ENCODE measurements at places on chromosomes 5 and 9. TPM values are rescaled to one million over a fixed set of nuclear protein-coding genes. Genes with fewer than 3 reads are reported as not detected.

DNA sequence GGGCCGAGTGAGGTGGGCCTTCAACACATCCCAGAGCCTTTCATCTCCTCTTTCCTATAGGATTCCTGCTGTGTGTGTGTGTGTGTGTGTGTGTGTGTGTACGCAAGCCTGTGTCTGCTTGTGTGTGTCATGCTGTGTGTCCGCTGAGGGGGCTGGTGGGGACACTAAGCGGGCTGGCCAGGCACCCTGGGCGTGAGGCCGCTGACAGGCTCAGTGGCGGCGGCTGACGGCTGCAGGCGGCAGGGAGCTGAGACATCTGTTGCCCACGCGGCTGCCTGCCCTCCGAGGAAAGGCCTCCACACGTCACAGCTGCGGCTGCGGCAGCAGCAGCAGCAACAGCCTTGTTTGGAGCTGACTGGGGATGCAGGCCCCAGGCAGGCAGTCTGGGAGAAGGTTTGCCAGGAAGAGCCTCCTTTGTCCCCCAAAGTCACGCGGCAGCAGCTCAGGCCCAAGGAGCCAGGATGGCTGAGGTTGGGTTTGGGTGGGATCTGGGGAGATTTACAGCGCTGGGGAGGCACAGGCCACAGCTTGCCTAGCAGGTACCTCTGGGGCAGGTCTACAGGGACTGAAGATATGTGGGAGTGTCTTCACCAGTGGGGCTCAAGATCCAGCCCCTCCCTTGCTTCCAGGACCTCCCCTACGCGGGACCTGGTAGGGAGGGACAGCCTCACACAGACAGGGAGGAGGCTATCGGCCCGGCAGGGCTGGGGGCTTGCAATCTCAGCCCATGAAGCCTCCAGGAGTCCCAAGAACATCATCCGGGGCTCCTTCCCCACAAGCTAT, 1.8 kb downstream of the PDLIM4 start:
- H3K27ac ChIP-seq: no peak overlapping the region
- peaks cover 9% of the 10 kb centered on the region for H3K4me1 ChIP-seq
- no peak for DNase-seq
- H3K36me3 ChIP-seq: no peaks in the 10 kb centered on the region
- no peak overlapping the region for H3K4me3 ChIP-seq

DNA sequence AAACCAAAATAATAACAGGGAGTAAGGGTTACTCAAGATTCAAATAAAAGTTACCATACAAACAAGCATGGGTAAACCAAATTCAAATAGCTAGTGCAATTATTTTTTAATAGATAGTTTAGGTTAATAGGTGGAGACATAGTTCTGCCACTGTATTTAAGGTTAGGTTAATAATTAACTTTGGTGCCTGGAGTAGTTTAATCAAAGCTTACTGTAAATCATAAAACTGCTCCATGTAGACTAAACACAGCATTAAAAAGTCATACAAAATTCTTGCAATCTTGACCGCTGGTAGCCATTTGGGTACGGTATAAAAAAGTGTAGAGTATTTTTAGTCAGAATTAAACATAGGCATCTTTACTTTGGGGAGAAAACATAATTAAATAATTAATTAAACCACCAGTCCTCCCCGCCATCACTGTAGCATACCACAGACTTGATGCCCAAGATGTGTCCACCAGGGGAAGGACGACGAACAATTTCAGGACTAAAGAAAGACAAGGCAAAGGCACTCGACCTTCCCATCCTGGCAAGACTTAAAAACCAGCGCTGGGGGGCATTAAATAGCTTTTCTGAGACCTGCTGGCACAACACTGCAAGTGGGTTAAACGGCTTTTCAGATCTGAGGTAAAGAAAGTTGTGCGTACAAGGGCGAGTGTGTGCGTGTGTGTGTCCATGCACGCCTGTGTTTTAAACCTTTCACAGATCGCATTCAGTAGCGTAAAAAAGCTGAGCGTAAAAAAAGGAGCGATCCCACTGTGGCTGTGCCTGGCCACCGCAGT, 2.9 kb downstream of the SEMA6A start:
- peaks cover 49% of the 10 kb centered on the region for H3K27me3 ChIP-seq
- H3K36me3 ChIP-seq: no peaks in the 10 kb centered on the region
- DNase-seq: no peak
- H3K4me1 ChIP-seq: peaks cover 42% of the 10 kb centered on the region
- no peak overlapping the region for H3K27ac ChIP-seq
- H3K4me3 ChIP-seq: no peak overlapping the region

DNA sequence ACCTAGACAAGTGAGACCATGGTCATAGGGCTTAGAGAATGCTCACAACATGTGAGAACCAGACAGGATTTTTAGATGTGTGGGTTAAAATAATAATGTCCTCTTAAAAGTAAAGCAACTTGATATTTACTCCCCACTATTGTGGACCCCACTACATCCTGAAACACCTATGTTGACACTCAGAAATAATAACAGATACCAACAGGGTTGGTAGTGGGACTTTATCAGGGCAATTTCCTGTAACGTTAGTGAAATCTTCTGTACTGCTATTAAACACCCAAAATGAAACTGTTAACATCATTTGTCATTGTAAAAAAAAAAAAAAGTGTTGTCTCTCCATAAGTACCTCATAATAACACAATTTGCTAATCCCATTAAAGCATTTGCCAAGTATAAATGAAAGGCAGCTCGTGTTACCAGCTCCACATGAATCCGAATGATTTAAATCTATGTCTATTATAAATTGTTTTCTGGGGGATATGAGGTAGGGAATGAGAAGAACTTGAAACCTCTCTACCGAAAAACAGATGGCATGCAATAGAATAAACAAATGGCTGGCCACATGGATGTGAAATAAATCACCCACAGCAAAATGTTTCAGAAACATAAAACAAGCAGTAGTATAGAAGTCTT, 285.9 kb downstream of the ARHGEF28 start:
- no peaks in the 10 kb centered on the region for H3K36me3 ChIP-seq
- no peak overlapping the region for H3K27ac ChIP-seq
- no peaks in the 10 kb centered on the region for H3K27me3 ChIP-seq
- H3K4me3 ChIP-seq: no peak overlapping the region

GRCh38 chr5:59562756-59563389, 330.7 kb downstream of the PDE4D start:
- H3K27ac ChIP-seq: peak overlapping the region; percentile 97
- peaks cover 57% of the 10 kb centered on the region for H3K4me1 ChIP-seq
- peak; percentile 91 for DNase-seq
- no peaks in the 10 kb centered on the region for H3K36me3 ChIP-seq

- H3K4me3 ChIP-seq: no peak overlapping the region
- no peaks in the 10 kb centered on the region for H3K27me3 ChIP-seq
- H3K4me1 ChIP-seq: no peaks in the 10 kb centered on the region
- no peak overlapping the region for H3K27ac ChIP-seq
These were observed 258.4 kb downstream of the GRIA1 start for GRCh38 chr5:153748823-153749222.

DNA sequence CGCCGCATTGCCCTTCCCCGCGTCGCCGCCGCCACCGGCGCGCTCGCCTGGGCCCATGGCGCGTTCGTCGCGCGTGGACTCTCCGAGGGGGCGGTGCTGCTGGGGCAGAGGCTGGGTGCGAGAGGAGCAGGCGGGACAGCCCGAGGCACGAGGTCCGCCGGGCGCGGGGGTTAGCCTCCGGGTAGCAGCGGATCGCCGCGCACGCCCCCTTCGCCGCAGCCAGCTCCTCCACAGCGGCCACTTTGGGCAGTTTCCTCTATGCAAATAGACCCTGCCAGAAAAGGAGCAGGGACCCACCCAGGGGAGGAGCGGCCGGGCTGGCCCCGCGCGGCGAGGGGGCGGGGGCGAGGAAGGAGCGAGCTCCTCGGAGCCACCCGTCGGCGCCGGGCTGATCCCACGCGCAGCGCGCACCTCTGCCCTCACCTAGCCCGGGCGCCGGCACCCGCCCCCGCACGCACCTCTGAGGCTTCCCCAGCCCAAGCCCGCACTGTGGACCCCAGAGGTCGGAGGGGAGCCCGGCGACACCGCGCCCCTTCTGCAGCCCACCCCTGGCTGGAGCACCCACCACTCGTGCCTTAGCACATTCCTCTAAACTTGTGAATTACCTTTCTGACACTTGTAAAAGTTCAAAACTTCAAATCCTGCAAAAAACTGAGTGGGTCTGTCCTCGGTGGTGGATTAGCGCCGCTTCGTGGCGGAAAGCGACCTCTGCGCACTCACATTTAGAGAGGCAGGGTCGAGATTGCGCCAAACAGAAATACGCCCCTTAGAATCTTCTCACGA, at the start of gene COL23A1:
COL23A1 (minus strand) TSS at position 253 of the 783 bp plus-strand sequence.
- no peak within 1 kb of the TSS for H3K27ac ChIP-seq
- H3K4me1 ChIP-seq: peaks cover 14% of the 10 kb centered on the region
- H3K27me3 ChIP-seq: peaks cover 2% of the 10 kb centered on the region
- peak within 1 kb of the TSS; percentile 23 for H3K4me3 ChIP-seq
- DNase-seq: peak; percentile 49

ARHGEF28 gene
- not detected for total RNA-seq

SH2D3C gene
- 66.3 TPM for total RNA-seq

FOXD1 gene
- 0.49 TPM for total RNA-seq

PWWP2A gene
- total RNA-seq: 48.8 TPM

Measured in B cell (primary cell).